Sciatic nerve (tissue), 2 donors: ENCODE measurements at places on chromosomes 3 and 15. TPM values are rescaled to one million over a fixed set of nuclear protein-coding genes. Genes with fewer than 3 reads are reported as not detected.

- no peak for DNase-seq
Measured at GRCh38 chr3:29475305-29475840, 194.5 kb downstream of the RBMS3 start.

DNA sequence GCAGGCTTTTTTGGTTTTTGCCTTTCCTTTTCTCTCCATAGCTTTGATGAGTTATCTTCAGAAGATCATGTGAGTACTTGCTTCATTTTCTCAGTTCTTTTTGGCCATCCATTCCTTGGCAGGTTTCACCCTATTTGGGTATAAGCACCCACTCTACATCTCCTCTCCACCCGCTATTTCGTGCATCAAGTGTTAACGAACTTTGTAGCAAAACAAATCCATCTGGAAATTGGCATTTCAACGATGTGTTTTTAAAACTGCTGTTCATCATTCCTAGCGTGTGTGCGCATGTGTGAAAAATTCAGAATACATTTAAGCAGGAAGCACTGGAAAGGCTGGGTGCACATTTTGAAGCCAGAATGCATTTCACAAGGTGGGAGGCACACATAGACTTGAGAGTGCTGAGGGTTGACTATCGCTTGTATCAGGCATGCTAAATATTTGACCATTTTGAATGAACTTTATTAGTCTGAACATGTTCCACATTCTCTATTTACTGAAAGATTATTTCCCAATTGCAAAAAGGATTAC is 89.7 kb upstream of the FHIT start:
- DNase-seq, result no peak

- DNase-seq, result no peak
Measured at GRCh38 chr3:122510878-122511535, 3.7 kb downstream of the KPNA1 start.

- no peak for DNase-seq
Measured at GRCh38 chr15:25775317-25775912, 87.7 kb downstream of the ATP10A start.

- DNase-seq, result no peak
Measured at GRCh38 chr15:64687688-64688087, 87.7 kb downstream of the RBPMS2 start.

GRCh38 chr15:70101459-70102113 is 3.9 kb upstream of the TLE3 start:
- no peak for DNase-seq

DNA sequence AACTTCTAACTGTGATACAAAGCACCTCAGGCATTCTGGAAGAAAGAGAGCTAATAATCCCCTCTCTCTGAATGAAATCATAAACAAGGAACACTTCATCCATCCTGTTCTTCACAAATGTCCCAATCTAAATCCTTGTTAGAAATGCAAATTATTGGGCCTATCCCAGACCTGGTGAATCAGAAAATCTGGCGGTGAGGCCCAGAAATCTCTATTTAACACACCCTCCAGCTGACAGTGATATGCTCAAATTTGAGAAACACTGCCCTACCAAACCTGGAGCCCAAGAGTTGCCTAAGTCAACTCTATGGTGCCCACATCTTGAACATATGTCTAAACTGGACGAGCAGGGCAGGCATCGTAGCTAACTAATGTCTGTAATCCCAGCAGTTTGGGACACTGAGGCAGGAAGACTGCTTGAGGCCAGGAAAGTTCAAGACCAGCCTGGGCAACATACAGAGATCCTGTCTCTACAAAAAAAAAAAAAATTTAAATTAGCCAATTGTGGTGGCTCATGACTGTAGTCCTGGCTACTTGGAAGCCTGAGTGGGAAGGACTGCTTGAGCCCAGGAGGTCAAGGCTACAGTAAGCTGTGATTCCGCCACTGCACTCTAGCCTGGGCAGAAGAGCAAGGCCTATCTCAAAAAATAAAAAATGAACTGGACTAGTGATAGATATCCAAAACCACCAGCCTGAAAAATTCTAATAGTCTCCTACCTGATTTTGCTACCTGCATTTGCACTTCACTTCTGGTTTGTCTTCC is 23.1 kb downstream of the SCAP start:
- DNase-seq, result peak; percentile 12

DNA sequence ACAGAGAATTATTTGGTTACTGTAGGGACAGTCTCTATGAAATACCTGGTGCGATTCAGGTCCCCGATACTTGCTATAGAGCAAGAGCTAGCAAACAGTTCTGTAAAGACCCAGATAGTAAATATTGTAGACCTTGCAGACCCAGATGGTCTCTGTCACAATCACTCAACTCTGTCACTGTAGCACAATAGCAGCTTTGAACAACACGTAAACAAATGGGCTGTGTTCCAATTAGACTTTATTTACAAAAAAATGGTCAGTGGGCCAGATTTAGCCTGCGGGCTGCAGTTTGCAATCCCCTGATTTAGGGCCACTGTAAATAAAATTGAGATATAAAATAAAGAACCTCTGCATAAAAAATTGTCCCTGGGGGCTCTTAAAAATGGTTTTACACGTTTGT is 127.7 kb downstream of the SV2B start:
- DNase-seq, result no peak

GRCh38 chr3:61679026-61679425 is 117.7 kb downstream of the PTPRG start:
- no peak for DNase-seq

GRCh38 chr3:42177801-42178150 is 86.6 kb downstream of the TRAK1 start:
- DNase-seq, result no peak

DNA sequence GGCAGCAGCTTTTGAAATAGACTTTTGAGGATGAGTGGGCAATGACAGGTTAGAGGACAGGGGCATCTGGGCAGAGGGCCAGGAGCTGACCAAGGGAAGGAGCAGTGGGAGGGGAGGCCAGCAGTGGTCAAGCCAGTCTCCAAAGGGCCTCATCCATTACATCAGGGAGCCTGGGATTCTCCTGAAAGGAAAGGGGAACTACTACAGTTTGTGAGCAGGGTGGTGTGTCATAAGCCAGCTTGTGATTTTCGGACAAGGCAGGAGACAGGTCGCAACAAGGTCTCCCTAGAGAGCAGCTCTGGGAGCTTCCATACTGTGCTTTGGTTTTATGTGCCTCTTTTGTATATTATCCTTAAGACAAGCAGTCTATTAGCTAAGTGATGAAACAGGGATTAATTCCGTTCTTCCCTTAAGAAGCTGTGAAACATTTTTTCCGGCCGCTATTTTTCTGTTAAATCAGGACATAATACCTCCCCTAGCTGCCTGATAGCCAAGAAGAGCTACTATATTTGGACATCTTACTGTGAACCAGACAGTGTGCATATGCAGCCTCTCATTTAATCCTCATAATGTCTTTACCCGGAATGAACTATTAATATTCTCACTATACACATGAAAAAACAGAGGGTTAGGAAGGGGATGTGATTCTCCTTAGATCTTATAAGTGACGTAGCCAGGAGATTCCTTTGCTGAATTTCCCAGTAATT is 46.4 kb downstream of the C2CD4B start:
- DNase-seq, result no peak

Gene PPP1R14D
- total RNA-seq, result not detected

Gene ECE2
- not detected for total RNA-seq

Gene DNAH12
- 0.80 TPM for total RNA-seq
